Body of pancreas (tissue), 4 donors: ENCODE measurements at places on chromosomes 16 and 17. TPM values are rescaled to one million over a fixed set of nuclear protein-coding genes. Genes with fewer than 3 reads are reported as not detected.

DNA sequence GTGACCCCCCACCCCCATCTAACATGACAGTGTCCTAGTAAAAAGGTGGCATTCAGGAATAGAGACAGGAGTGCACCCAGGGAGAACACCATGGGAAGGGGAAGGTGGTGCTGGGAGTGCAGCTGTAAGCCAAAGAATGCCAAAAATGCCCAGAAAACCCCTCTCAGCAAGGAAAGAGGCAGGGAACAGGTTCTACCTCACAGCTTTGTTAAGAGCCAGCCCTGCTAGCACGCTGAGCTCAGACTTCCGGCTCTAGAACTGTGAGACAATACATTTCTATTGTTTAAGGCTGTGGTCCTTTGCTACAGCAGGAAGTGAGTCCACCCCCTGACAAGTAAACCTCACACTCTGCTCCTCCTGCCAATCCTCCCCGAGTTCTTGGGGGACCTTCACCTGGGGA is 302.4 kb upstream of the N4BP1 start:
- DNase-seq: no peak

GRCh38 chr17:15436473-15437302 is 30.7 kb downstream of the CDRT4 start:
- DNase-seq: peak; percentile 40

- no peak for DNase-seq
These were observed 20.5 kb downstream of the EIF4A3 start for GRCh38 chr17:80126449-80126715.

DNA sequence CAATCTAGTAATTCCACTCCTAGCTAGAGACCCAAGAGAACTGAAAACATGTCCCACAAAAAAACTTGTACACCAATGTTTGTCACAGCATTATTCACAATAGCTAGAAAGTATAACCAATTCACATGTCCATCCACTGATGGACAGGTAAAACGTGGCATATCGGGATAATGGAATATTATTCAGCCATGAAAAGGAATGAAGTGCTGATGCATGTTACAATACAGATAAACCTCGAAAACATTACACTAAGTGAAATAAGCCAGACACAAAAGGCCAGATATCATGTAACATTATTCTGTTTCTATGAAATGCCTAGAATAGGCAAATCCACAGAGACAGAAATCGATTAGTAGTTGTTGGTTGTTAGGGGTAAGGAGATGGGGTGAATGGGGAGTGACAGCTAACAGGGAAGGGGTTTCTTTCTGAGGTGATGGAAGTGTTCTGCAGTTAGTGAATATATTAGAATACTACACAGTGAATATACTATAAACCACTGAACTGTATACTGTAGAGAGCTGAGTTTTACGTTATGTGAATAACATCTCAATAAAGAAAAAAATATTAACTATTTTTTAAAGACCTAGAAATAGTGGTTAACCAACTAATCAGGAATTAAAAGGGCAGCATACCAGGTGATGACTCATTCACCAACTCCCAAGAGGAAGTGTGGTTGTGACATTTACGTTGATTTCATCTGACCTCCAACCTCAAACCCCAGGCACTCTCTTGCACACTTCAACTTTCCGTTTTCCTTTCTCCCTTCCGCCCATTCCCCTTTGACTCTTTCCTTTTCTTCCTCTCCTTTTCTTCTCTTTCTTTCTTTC is 48.6 kb downstream of the GAS7 start:
- no peak for DNase-seq

PDK2 gene
- 27.0 TPM for total RNA-seq

EXOC3L1 gene
- 1.8 TPM for total RNA-seq
